ENCODE measurements at places on chromosomes 6 and 20.

DNA sequence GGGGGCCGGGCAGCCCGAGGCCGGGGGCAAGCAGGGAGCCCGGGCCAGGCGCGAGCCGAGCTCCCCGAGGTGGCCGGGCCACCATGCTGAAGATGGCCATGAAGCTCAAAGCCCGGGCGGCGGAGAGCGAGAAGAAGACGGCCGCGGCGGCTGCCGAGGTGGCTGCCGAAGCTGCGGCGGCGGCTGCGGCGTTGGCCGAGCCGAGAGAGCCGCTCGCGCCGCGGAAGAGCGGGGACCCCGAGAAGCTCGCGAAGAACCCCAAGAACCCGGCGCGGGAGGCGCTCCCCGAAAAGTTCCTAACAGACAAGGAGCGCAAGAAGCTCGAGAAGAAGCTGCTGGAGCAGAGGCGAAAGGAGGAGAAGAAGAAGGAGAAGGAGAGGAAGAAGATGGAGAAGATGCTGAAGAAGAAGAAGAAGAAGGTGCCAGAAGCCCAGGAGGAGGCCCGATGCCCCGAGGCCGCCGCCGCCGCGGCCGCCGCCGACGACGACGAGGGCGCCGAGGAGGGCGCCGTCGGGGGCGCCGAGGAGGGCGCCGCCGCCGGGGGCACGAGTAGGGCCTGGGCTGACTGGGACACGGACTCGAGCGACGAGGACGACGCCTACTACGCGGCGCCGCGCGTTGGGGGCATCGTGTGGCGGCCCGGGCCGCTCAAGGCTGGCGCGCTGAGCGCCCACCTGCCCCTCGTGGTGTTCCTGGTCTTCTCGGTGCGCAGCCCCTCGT lies 37.4 kb downstream of the GNAS start:
- no peak for DNase-seq

- DNase-seq, result no peak
Measured at GRCh38 chr6:131776985-131777384, 30.8 kb upstream of the ENPP1 start.

DNA sequence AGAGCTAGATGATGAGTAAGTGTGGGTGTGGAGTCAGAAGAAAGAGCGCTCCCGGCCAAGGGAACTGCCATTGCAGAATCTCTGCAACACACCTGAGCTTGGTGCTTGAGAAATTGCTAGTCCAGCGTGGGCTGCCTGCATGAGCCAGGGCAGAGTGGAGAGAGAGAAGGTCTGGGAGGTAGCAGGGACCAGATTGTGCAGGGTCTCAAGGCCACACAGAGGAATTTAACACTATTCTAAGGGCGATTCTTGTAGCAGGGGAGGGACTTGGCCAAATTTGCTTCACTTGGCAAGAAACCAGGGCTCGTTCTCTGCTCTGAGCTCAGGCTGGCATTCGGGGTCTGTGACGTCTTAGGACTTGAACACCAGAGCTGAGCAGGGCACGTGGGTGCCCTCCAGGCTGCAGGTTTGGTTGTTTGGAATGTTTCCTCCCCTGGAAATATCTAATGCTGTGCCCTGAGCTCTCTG lies 53.5 kb downstream of the BCAS4 start:
- no peak for DNase-seq

- DNase-seq, result no peak
Measured at GRCh38 chr6:1903780-1904465, 294.2 kb downstream of the FOXC1 start.

DNA sequence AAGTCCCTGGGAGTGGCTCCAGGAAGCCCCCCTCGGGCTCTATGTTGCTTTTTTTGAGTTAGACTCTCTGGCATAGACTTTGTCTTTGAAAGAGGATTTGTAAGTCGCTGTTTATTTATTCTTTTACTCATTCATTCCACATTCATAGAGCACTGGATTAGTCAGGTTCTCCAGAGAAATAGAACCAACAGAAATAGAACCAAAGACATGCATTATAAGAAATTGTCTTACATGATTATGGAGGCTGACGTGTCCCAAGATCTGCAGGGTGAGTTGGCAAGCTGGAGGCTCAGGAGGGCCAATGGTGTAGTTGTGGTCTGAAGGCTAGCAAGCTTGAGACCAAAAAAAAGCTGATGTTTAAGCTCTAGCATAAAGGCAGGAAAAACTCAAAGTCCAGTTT lies 98.3 kb upstream of the CHD6 start:
- DNase-seq, result no peak

GRCh38 chr20:50704971-50705370 lies 13.6 kb upstream of the RIPOR3 start:
- DNase-seq, result no peak

DNA sequence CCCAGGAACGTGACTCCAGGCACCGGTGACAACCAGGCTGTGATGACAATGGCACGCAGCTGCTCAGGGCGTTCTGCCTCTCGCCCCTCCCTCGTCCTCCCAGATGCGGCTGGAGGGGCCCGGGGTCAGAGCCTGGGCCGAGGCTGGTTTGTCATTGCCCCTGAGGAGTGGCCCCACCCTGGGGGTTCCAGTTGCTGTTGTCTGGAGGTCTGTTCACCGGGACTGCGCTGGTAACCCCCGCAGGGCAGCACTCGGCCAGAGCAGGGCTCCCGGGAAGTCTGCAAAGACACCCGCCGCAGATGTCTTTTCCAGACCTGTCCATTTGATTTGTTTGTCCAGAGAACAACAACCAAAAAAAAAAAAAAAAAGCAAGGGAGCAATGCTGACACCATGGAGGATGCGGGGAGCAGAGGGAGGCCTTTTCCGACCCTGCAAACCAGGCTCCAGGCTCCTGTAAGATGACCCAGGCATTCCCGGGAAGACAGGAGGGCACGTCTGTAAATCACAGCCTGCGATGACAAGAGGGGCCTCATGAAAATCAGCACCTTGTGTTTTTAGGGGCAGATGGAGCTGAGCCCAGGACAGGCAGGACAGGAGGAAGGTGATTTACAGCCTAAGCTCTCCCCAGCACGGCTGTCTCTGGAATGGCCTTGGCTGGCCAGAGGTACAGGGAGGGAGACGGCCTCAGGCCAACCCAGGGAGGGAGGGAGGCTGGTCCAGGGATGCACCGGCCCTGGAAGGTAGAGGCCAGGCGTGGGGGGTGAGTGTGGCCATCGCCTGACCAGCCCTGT lies 189.3 kb downstream of the ERMARD start:
- DNase-seq, result no peak

GRCh38 chr20:44304383-44304782 lies 6.6 kb downstream of the FITM2 start:
- no peak for DNase-seq

GRCh38 chr6:79864421-79864820 lies 82.9 kb downstream of the ELOVL4 start:
- DNase-seq, result no peak

GRCh38 chr20:38725931-38726803 lies 1.9 kb downstream of the SLC32A1 start:
- no peak for DNase-seq

DNA sequence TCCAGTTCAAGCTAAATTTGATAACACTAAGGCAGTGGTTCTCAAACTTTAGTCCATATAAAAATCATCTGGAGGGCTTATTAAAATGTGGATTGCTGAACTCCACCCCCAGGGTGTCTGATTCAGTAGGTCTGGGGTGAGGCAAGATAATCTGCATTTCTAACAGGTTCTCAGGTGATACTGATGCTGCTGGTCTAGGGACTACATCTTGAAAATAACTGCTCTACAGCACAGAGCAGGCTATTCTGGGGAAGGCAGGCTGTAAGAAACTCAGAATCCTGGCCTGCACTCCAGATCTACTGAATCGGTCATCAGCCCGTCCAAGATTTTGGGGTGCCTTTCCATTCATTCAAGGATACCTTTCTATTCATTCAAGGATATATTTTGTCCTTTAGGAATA lies 11.5 kb downstream of the CALHM5 start:
- no peak for DNase-seq

GRCh38 chr6:7468382-7469081 lies 72.9 kb upstream of the DSP start:
- no peak for DNase-seq

DNA sequence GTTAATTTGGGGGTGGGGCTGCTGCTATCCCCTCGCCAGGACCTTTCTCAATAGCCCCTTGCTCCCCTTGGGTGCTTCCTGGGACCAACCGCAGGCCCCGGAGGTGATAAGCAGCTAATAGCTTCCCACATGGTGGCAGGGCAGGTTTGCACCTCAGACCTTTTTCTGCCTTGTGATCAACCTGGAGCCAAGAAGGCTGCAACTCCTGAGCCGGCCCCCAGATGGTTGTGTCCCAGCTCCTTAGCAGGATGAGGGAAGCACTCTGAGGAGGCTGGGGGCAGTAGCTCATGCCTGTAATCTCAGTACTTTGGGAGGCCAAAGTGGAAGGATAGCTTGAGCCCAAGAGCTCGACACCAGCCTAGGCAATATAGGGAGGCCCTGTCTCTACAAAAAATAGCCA lies 85.5 kb downstream of the BMP7 start:
- no peak for DNase-seq

- no peak for DNase-seq
Measured at GRCh38 chr6:53734473-53735299, 60.1 kb upstream of the LRRC1 start.

- DNase-seq, result no peak
Measured at GRCh38 chr20:1496930-1497329, 5.7 kb upstream of the SIRPB2 start.

DNA sequence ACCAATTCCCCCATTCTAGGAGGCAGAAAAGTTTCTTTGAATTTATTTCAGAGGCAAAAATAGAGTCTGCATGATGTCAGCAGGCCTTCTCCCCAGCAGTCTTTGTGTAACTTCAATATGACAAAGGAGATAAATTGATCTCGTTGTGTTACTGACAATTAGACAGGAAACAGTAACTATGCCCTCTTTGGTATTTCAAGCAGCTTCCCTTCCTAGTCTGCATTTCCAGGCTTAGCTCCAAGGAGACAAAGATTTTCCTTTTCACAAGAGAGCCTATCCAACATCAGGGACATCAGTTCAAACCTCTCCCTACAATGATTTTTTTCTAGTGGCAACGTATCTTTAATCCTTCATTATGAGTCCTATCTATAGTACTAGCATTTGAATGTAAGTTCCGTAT lies 245.9 kb upstream of the HSF2 start:
- DNase-seq, result no peak

DNA sequence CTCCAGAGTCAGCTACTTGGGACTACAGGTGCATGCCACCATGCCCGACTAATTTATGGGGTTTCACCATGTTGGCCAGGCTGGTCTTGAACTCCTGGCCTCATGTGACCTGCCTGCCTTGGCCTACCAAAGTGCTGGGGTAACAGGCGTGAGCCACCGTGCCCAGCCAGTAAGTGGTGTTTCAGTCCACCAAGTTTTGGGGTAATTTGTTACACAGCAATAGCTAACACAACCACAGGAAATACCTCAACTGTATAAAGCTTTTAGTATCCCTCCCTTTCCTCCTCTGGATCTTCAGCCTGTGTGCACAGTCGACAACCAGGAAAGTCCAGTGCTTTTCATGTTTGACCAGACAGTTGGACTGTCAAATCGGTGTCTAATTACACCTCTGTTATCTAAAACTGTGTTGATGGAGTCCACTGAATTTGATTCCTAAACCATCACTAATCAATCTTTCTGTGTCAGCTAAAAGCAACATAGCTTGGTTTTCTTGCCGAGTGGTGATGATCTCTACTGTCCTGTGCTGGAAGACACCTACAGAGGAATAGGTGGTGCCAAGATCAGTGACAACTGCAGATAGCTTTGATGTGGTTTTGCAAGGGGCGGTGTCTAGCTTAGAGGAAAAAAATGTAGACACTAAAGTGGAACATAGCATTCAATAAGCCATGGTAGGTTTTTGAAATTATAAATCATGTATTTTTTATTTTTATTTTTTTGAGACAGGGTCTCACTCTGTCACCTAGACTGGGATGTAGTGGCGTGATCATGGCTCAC lies 22.2 kb upstream of the ZBTB2 start:
- no peak for DNase-seq

GRCh38 chr6:12298017-12298978 lies 8.1 kb downstream of the EDN1 start:
- DNase-seq, result no peak

- no peak for DNase-seq
Measured at GRCh38 chr20:48172357-48172702, 387.0 kb upstream of the SULF2 start.

GRCh38 chr6:10175362-10175761 lies 239.5 kb downstream of the TFAP2A start:
- no peak for DNase-seq

DNA sequence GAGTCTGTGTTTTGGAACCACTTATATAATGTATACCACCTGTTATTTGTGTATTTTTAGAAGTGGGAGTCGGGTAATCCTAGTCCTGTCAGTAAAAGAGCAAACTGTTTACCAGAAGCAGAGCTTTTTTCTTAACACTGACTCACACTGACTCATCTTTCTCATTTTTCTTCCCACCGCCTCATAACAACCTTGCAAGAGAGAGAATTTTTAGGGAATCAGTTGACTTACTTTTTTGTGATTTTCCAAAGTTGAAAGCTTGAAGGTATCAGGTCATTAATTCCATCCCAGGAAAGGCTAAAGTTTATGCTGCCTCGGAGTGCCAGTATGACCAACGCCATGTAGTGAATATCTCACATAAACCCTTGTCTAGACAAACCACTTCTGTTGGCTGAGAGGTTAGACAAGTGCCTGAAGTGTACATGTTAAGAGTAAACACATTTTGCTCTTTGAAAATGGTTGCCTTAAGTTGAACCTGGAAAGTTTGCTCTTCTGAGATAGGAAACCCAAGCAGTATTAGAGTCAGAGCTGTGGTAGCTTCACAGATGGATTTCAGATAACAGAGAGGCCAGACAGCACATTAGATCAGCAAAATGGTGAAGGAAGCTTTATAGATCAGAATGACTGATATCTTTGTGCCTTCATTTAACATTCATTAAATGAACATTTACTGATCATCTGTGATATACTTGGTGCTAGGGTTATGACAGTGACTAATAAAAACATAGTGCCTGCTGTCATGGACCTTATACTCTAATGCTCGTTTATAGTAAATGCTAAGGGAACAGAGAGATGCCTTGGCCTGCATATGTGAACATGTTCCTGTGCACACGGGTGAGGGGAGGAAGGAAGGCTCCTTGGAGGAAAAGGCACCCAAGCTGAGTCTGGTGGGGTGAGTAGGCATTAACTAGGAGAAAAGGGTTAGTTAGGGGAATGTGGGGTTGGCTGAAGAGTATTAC lies 29.1 kb upstream of the PKIG start:
- no peak for DNase-seq

DNA sequence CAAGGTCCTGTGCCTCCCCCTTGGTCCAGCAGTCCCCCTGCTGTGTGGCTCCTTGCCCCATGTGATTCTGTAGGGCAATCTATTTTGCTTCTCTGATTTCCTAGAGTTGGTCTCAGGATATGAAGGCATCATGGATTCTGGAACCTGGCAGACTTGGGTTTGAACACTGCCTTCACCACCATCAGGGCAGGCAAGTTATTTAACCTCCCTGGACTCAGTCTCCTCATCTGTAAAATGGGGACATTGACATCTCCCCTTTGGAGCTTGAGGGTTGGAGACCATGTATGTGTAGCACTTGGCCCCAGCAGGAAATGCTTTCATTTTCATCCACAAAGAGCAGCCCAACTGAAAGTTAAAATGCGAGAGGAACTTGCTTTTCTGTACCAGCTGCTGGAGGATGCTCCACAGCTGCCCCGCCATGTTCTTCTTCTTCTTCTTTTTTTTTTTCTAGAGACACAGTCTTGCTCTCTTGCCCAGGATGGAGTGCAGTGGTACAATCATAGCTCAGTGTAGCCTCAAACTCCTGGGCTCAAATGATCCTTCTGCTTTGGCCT lies 6.7 kb downstream of the TOX2 start:
- no peak for DNase-seq

GRCh38 chr20:48178633-48179032 lies 393.4 kb upstream of the SULF2 start:
- no peak for DNase-seq

Data from activated CD8-positive, alpha-beta memory T cell treated with anti-CD3 and anti-CD28 coated beads for 1 hour (primary cell).